ENCODE measurements at places on chromosomes 7 and 10.

- H3K4me1 ChIP-seq: no peaks in the 10 kb centered on the region
- no peak overlapping the region for H3K27ac ChIP-seq
- DNase-seq: no peak
Measured at GRCh38 chr7:44667190-44667589, 60.8 kb downstream of the OGDH start.

- no peaks in the 10 kb centered on the region for H3K36me3 ChIP-seq
- DNase-seq: no peak
- H3K4me3 ChIP-seq: peak overlapping the region; percentile 61
- peak overlapping the region; percentile 33 for H3K27ac ChIP-seq
- H3K27me3 ChIP-seq: peaks cover 21% of the 10 kb centered on the region
- H3K4me1 ChIP-seq: peaks cover 9% of the 10 kb centered on the region
Measured at GRCh38 chr7:29091715-29092114, 54.6 kb downstream of the CPVL start.

DNA sequence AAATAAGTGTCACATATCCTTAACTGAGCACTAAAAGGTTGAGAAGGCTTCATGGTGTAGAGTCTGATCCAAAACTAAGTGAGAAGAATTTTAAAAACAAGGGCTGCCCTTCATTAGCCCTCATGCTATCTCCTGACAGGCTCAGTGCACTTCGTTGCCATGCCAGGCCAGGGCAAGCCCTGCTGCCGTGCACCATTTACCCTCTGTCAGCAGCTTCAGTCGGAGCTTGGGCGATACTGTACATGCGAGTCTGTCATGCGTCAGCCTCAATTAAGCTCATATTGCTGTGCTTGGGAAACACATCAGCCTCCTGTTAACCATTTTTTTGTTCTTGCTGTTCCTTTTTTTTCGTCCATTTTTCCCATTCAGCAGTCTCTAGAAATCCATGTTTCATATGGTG is 166.6 kb downstream of the VTI1A start:
- no peak overlapping the region for H3K27ac ChIP-seq
- no peak overlapping the region for H3K4me3 ChIP-seq
- no peak for DNase-seq
- no peaks in the 10 kb centered on the region for H3K4me1 ChIP-seq
- peaks cover 13% of the 10 kb centered on the region for H3K36me3 ChIP-seq

GRCh38 chr7:2894118-2894940 is 50.2 kb upstream of the GNA12 start:
- H3K36me3 ChIP-seq: peaks cover 2% of the 10 kb centered on the region
- peaks cover 33% of the 10 kb centered on the region for H3K4me1 ChIP-seq
- H3K27ac ChIP-seq: peak overlapping the region; percentile 92

DNA sequence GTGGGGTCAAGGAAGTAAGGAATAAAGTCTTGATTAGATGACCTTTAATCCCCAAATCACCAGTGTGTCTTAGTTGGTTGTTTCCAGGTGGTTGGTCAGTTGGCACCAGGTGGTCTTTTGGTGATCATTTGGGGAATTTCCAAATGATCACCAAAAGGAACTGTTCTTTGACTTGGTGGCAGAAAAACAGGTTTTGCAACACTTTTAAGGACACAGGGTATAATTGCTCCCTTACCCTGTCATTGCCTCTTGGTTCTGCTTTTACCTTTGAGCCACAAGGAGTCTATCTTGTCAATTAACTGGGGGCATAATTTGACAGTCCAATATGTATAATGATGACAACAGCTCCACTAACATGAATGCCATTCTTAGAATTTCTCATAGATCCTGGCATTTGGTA is 104.2 kb downstream of the ADK start:
- H3K4me3 ChIP-seq: no peak overlapping the region
- no peaks in the 10 kb centered on the region for H3K27me3 ChIP-seq
- H3K27ac ChIP-seq: no peak overlapping the region
- peaks cover 12% of the 10 kb centered on the region for H3K4me1 ChIP-seq

DNA sequence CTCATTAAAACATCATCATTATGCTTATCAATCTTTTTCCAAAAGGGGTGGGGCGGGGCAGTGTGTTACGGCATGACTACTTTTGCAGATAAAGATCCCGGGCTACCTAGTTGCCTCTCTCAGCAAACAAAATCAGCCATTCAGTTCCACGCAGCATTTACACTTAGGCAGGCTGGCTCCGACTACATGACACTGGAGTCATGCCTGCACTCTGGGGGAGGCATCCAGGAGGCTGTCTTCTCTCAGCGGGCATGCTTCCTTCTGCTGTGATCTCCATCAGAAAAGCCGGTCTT is 193.9 kb upstream of the TCF7L2 start:
- H3K27ac ChIP-seq: no peak overlapping the region
- no peaks in the 10 kb centered on the region for H3K27me3 ChIP-seq
- H3K4me1 ChIP-seq: no peaks in the 10 kb centered on the region

GRCh38 chr7:48112401-48113165 is 23.5 kb downstream of the UPP1 start:
- DNase-seq: no peak
- H3K4me1 ChIP-seq: peaks cover 8% of the 10 kb centered on the region
- H3K27ac ChIP-seq: no peak overlapping the region
- peaks cover 8% of the 10 kb centered on the region for H3K36me3 ChIP-seq

DNA sequence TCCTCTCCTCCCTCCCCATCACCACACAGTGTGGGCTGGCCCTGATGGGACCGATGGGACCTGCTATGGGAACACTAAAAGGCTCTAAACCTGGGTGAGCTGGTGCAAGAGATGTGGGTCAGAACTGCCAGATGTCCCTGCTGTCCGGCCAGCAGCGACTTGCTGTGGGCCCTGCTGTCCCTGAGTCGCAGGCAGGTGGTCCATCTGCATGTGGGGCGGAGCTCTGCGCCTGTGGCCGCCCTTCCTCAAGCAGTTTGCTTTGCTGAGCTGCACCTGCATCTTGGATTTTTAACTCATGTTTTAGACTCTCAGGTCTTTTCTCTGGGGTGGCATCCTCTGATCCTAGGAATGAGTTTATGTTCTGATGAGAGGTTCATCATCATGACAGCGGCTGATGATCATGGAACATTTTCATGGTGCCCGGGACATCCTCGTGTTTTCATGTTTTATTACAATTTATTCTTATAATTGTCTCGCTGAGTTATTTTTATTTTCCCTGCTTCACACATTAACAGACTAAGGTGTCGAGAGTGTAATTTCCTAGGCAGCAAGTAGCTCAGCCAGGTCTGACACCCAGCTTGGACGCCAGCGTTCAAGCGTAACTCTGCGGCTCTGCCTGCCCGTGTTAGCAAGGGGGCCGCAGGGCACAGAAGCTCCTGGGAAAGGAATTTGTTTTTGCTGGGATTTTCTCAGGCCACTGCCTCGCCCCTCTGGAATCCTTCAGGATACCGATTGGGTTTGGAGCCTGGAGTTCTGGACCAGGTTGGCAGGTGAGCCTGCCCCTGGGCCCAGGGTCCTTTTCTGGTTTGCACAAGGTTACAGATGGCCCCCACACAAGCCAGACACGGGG is 615.2 kb upstream of the FOXK1 start:
- no peak overlapping the region for H3K27ac ChIP-seq
- no peak for DNase-seq
- H3K4me3 ChIP-seq: no peak overlapping the region

DNA sequence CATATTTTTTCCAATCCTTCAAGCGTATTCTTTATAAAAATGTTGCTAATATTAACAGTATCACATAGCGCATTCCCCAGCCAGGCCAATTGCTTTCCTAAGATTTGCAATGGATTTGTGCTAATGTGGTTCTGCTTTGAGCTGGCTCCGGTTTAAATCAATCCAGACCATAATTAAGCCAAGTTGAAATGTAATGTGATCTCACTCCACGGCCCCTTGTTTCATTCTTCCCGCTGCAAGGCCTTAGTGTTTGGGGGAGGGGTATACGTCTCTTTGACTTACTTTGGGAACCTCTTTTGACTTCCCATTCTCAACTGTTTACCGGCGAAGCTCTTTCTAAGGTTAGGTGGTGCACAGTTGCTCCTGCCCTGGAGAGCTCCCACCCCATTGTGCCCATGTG is 86.4 kb downstream of the PRPF18 start:
- no peak overlapping the region for H3K27ac ChIP-seq
- DNase-seq: no peak
- H3K4me3 ChIP-seq: no peak overlapping the region
- H3K36me3 ChIP-seq: no peaks in the 10 kb centered on the region
- H3K4me1 ChIP-seq: no peaks in the 10 kb centered on the region

DNA sequence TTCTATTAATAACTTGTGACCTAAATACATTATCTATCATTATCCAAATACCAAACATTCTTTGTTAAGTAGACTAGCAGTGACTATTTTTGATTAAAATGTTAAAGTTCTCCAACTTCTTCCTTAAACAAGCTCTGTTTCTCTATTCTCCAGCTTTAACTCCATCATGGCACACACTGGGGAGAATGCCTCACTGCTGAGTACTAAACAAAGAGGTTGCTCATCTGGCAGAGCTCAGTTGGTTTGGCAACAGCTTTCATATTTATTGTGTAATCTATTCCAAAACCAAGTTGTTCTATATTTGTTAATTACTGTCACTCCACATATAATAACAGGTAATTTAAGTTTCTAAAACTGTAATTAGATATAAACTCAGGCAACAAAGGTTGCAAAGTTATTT is 89.6 kb downstream of the USP6NL start:
- no peak overlapping the region for H3K27ac ChIP-seq
- peaks cover 2% of the 10 kb centered on the region for H3K27me3 ChIP-seq
- peaks cover under 1% of the 10 kb centered on the region for H3K36me3 ChIP-seq
- DNase-seq: no peak

GRCh38 chr7:94529516-94529915 is 19.9 kb downstream of the CASD1 start:
- DNase-seq: no peak
- H3K4me1 ChIP-seq: no peaks in the 10 kb centered on the region
- H3K4me3 ChIP-seq: no peak overlapping the region
- no peak overlapping the region for H3K27ac ChIP-seq

DNA sequence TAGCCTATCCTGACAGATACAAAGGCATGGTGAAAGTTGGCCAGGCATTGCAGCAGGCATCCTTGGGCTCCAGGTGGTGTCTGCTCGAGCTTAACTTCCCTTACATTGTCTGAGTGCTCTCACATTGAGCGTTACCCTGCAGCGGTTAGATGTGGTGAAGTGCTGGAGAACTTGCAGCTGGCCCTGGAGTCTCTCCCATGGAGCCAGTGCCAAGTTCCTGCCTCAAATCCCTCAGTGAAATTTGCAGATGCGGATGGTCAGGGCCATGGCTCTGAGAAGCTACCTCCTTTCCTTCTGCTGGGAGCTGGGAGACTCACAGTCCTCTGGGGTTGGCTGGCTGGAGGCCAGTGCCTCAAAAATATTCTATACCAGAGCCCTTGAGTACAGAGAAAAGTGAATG is 3.3 kb upstream of the ZNF746 start:
- no peak overlapping the region for H3K4me3 ChIP-seq
- no peak for DNase-seq

- H3K27me3 ChIP-seq: no peaks in the 10 kb centered on the region
- no peak overlapping the region for H3K4me3 ChIP-seq
- H3K27ac ChIP-seq: no peak overlapping the region
- peaks cover 2% of the 10 kb centered on the region for H3K36me3 ChIP-seq
- no peak for DNase-seq
- H3K4me1 ChIP-seq: peaks cover 22% of the 10 kb centered on the region
Measured at GRCh38 chr7:100053215-100053614, 3.6 kb downstream of the ZSCAN21 start.

DNA sequence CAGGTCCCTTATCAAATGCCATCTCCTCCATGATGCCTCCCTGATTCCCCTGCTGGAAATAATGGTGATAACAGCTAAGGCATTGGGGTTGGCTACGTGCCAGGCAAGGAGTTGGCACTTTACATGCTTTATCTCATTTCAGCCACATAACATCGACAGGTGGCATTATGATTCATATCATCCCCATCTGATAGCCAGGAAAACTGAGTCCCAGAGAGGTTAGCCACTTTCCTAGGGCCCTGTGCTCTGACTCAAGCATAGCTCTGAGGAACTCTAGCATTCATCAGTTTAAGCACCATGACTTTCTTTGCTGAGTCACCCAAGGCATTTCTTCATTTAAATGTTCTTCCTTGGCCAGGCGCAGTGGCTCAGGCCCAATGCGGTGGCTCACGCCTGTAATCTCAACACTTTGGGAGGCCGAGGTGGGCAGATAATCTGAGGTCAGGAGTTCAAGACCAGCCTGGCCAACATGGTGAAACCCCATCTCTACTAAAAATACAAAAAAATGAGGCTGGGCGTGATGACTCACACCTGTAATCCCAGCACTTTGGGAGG is 6.6 kb downstream of the LEP start:
- peaks cover 5% of the 10 kb centered on the region for H3K27me3 ChIP-seq
- no peaks in the 10 kb centered on the region for H3K36me3 ChIP-seq
- no peak overlapping the region for H3K4me3 ChIP-seq
- H3K4me1 ChIP-seq: no peaks in the 10 kb centered on the region
- no peak for DNase-seq
- H3K27ac ChIP-seq: no peak overlapping the region

GRCh38 chr7:131157530-131158243 is 170.0 kb upstream of the MKLN1 start:
- no peak overlapping the region for H3K27ac ChIP-seq
- H3K4me3 ChIP-seq: no peak overlapping the region
- H3K27me3 ChIP-seq: peaks cover 2% of the 10 kb centered on the region
- no peaks in the 10 kb centered on the region for H3K36me3 ChIP-seq

GRCh38 chr10:89069589-89069988 is 79.0 kb downstream of the FAS start:
- H3K27ac ChIP-seq: no peak overlapping the region
- peaks cover 18% of the 10 kb centered on the region for H3K27me3 ChIP-seq
- H3K36me3 ChIP-seq: no peaks in the 10 kb centered on the region
- DNase-seq: no peak
- no peak overlapping the region for H3K4me3 ChIP-seq

DNA sequence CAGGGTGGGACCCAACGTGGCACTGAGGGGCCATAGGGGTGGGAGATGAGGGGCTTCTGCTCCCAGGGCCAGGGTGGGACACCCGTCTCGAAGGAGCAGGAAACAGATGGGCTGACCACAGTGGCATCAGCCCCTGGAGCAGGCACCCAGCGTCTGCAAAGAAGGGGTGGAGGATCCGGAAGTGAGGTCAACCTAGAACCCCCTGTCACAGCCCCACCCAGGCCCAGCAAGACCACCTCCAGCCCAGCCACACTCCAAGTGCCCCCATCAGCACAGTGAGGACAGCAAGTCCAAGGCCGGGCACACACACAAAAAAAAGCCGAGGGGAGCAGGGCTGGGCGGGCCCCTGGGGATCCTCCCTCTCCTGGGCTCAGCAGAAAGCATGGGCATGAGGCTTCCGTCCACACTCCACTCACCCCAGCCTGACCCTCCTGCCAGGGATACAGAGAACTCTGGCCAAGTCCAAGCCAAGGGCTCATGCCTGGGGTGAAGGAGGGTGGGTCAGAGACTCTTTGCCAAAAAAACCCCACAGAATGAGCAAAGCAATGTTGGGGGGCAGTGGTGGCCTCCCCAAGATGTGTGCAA is 111.0 kb downstream of the FOXL3 start:
- no peak for DNase-seq
- H3K36me3 ChIP-seq: peaks cover 11% of the 10 kb centered on the region
- H3K27ac ChIP-seq: no peak overlapping the region
- no peaks in the 10 kb centered on the region for H3K27me3 ChIP-seq

GRCh38 chr10:94046098-94046497 is 52.4 kb downstream of the PLCE1 start:
- H3K27ac ChIP-seq: no peak overlapping the region
- DNase-seq: no peak
- H3K4me3 ChIP-seq: no peak overlapping the region
- no peaks in the 10 kb centered on the region for H3K36me3 ChIP-seq
- peaks cover 2% of the 10 kb centered on the region for H3K27me3 ChIP-seq

- no peaks in the 10 kb centered on the region for H3K36me3 ChIP-seq
- no peak overlapping the region for H3K27ac ChIP-seq
- H3K4me1 ChIP-seq: no peaks in the 10 kb centered on the region
- H3K4me3 ChIP-seq: no peak overlapping the region
- no peak for DNase-seq
Measured at GRCh38 chr7:46079421-46079820, 158.3 kb upstream of the IGFBP3 start.
